ENCODE measurements at places on chromosomes 2 and 18.

DNA sequence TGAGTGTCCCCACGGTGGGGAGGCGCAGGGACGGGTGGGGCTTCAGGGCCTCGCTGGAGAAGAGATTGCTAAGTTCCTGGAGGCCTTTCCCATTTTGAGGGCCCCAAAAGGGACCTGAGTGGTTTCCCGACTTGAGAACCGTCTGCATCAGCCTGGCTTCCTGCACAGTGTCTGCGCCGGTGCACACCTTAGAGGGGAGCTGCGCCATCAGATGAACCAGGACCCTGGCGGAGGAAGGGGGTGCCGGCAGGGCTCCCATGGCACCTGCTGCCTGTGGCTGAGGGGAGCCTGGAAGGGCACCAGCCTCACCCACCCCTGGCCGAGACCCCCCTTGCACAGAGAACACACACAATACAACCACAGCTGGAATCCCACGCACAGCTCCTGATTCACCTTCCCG, 465.1 kb upstream of the MYT1L start:
- DNase-seq, result no peak

DNA sequence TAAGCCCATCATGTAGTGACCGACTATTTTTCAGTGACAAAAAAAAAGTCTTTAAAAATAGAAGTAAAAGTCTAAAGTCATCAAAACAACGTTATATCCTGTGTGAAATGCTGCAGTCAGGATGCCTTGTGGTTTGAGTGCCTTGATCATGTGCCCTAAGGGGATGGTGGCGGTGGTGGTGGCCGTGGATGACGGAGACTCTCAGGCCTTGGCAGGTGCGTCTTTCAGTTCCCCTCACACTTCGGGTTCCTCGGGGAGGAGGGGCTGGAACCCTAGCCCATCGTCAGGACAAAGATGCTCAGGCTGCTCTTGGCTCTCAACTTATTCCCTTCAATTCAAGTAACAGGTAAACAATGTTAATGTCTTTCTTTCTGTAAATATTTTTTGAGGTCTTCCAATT, at the start of gene CD28:
CD28 (plus strand) TSS at position 237 of the 400 bp plus-strand sequence; CDS start at position 295, 58 bp downstream.
- no peak for DNase-seq

DNA sequence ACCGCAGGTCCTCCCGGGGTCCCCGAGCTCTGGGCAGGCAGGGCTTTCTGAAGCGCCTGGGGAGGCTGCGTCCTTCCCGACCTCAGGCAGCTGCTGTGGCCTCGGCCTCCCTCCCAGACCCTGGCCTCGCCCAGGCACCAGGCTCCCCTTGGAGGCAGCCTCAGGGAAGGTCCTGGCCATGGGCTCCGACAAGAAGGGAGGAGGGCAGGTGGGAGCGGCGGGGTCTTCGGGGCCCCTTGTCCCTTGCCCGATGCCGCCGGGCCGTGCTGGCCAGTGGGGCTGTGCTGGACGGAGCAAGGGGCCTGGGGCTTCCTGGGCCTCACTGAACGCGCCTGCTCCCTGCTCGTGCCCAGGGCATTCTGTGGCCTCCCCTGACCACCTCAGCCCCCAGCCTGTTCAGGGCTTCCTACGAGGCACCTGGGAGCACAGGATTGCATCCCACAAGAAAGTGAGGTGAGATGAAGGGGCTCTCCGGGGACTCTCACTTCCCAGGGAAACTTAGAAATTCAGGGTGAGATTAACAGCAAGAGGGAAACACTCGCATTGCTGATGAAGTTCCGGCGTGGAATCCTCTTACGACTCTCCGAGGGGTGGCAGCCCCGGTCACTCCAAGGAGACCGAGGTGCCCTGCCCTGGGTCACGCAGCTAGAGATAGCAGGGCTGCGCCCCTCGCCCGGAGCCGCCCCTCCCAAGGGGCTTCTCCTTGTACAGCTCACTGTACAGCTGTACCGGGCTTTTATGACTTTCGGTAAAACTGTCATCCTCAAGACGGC, 778 bp downstream of the MFSD2B start:
- no peak for DNase-seq

DNA sequence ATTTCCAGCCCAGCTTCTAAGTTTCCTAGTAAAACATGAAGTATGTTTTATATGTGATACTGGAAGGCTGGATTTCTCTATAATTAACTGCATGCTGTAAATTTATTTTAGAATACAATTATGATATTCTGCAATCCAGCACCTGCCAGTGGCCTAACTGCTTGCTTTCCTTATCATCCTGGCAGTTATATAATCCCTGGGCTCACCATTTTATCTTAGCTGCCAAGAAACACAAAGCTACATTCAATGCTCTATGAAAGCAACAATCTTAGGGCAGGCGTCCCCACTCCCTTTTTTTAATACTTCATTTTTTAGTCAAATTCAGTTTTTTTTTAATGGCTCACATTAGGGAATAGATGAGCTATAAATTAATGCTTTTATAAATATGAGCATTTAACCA, 38.4 kb upstream of the UBXN4 start:
- DNase-seq, result no peak

GRCh38 chr2:145197944-145198343, 678.0 kb upstream of the ZEB2 start:
- no peak for DNase-seq

Measured in right renal cortex interstitium (tissue), 3 donors.